Activated effector memory CD4-positive, alpha-beta T cell treated with anti-CD3 and anti-CD28 coated beads, Interleukin-2, amount 50 U/mL, for 16 hours (primary cell): ENCODE measurements at places on chromosomes 13 and 19.

DNA sequence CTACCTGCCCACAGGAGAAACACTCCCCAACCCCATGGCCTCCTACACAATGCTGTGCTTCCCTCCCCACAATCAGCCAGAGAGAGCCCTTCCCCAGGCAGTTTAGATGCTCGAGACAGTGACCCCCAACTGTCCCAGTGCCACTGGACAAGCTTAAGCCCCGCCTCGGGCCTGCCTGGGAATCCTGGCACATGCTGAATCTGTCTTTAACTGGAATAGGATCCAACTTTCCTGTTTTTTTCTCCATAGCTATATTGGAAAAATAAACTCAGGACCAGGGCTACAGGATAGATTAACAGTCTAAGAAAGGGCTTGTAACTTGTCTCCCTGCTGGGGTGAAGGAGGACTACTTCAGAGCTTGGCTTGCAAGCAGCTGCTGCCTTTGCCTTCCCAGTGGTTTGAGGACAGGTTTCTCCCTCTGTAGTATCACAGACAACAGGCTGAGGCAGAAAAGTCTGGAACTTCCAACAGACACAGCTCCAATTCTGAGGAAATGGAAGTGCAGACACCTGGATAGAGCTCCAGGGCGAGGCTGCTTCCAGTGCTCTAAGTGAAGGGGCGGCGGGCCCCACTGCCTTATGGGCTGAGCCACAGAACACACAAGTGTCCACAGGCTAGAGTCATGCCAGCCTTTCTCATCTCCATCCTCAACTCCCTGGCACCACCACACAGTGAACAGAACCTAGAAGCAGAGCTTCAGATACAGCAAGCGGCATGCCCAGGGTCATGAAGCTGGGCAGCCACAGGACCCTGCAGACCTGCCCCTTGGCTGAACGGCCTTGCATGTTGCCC, 228.3 kb downstream of the TUBA3C start:
- DNase-seq = no peak

DNA sequence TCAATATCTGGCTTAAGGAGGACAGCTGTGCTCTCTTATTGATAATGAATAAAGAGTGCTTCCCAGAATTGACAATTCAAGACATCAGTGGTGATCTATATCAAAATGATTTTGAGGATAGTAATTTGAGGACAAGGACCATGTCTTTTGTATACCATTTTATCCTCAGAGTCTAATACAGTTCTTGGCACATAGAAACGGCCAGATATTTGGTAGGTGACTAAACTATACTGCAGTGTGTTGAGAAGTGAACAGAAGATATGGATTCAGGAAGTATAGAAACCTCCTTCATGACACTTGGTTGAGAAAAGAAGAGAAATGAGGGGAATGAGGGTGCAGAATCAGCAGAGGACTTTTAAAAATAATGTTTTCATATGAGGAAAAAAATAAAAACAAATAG, 16.1 kb upstream of the LMO7 start:
- no peak for DNase-seq

- DNase-seq = no peak
Observed at GRCh38 chr13:27924529-27925141, 4.8 kb downstream of the PDX1 start.

- DNase-seq = peak; percentile 73
Observed at GRCh38 chr19:15154002-15154612, 46.7 kb downstream of the NOTCH3 start.

GRCh38 chr13:31349156-31349555, 149.4 kb downstream of the B3GLCT start:
- DNase-seq = no peak
